ENCODE measurements at places on chromosomes 3 and 15.

- no peak for DNase-seq
These were observed 3.9 kb upstream of the PSTPIP1 start for GRCh38 chr15:76991048-76991447.

- DNase-seq, result no peak
These were observed 83.8 kb downstream of the LINGO1 start for GRCh38 chr15:77548589-77549557.

GRCh38 chr15:70525551-70525950 lies 237.8 kb downstream of the UACA start:
- DNase-seq, result no peak

DNA sequence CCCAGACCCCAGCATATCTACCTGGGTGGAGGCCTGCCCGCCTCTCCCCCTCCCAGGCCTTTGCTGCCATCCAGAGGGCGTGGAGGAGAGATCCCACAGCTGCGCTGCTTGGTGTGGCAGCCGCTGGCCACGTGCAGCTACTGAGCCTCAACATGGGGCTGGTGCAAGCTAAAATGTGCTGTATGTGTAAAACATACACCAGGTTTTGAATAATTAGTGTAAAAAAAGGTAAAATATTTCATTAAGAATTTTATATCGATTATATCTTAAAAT lies 95.8 kb downstream of the SEC22A start:
- DNase-seq, result no peak

GRCh38 chr3:110608566-110608965 lies 463.1 kb upstream of the NECTIN3 start:
- DNase-seq, result no peak

DNA sequence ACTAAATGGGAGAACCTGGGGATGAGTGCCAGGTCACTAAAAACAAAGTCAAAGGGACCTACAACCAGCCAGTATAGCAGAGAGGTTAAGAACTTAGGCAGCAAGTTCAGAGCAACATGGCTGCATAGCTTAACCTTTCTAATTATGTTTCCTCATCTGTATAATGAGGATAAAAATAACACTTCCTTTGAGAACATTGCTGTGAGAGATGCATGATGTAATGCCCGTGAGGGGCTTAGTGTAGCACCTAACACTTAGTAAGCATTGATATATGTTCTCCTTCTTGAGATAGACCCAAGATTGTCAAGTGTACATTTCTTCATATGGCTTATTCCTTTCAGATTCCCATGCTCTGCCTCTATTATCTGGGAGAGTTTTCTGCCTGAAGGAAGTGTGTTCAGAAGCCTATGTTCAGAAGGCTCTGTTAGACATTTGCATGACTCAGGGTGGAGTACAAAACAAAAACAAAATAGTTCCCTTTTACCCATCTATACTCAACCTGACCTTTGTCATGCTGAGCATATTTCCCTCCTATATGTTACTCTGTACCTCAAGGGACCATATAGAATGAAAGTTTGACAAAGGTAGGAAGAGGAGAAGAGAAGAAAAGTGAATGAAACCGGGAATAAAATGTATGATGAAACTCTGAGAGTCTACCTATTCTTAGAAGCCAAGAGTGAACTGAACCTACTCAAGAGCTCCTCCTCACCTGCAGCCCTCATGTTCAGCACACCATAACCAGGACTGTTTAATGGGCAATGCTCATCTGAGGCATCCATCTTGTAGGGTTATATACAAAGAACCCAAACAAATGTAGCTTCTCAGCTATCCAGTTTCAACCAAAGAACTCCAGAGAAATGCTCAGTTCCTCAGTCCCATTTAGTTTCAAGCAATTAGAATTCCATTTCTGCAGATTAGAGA lies 70.7 kb upstream of the KCNMB2 start:
- DNase-seq, result no peak

- no peak for DNase-seq
These were observed 1.5 kb downstream of the UMPS start for GRCh38 chr3:124731760-124732159.

DNA sequence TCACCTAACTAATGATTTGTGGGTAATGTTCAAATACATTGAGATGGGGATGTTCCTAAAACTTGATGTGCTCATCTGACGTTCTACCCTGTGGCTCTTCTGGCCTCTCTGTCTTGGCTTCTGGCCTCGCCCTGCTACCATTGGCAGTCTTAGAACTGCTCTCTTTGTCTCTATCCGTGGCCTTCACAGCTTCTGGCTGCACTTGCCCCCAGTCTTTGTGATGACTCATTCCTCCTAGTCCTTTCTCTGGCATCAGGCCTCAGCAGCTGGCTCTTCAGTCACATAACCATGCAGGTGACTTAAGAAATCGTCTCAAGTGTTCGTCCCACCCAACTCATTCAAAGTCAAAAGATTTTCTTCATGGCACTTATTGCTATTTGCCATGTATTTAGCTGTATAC lies 188.1 kb downstream of the BBX start:
- no peak for DNase-seq

- DNase-seq, result no peak
These were observed 10.9 kb upstream of the PLSCR1 start for GRCh38 chr3:146555311-146555710.

- DNase-seq, result no peak
These were observed 2.2 kb downstream of the RBP1 start for GRCh38 chr3:139537361-139537760.

- no peak for DNase-seq
These were observed 96.6 kb downstream of the LRRC3B start for GRCh38 chr3:26719134-26719533.

- no peak for DNase-seq
These were observed 10.0 kb downstream of the PHC3 start for GRCh38 chr3:170171563-170171962.

- DNase-seq, result no peak
These were observed 6.7 kb upstream of the CALML4 start for GRCh38 chr15:68211656-68212320.

GRCh38 chr15:79516155-79516554 lies 84.0 kb downstream of the MINAR1 start:
- no peak for DNase-seq

GRCh38 chr3:123352134-123352554 lies 96.7 kb downstream of the ADCY5 start:
- DNase-seq, result no peak

DNA sequence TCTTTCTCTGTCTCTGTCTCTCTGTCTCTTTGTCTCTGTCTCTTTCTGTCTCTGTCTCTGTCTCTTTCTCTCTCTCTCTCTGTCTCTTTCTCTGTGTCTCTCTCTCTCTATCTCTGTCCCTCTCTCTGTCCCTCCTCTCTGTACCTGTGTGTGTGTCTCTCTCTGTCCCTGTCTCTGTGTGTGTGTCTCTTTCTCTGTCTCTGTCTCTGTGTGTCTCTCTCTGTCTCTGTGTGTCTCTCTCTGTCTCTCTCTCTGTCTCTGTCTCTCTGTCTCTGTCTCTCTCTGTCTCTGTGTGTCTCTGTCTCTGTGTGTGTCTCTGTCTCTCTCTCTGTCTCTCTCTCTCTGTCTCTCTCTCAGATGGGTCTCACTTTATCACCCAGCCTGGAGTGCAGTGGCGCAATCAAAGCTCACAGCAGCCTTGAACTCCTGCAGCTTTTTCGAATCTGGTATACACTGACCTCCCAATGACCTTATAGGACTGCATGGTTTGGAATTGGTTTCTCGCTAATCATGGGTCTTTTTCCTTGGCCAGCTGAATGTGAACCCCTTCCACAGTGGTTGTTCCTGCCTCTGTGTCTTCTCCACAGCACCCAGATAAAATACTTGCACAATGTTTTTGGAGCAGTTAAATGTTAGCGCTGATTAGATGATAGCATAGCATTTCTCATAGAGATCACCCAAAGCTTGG lies 102.6 kb upstream of the KLHL25 start:
- no peak for DNase-seq

- DNase-seq, result no peak
These were observed 190.1 kb downstream of the ZIC4 start for GRCh38 chr3:147216143-147216673.

- DNase-seq, result no peak
These were observed 79.5 kb downstream of the MYLK start for GRCh38 chr3:123804676-123805075.

- no peak for DNase-seq
These were observed 52.3 kb upstream of the CNOT10 start for GRCh38 chr3:32632533-32633265.

GRCh38 chr15:59315914-59316451 lies 56.7 kb downstream of the MYO1E start:
- DNase-seq, result peak; percentile 8

DNA sequence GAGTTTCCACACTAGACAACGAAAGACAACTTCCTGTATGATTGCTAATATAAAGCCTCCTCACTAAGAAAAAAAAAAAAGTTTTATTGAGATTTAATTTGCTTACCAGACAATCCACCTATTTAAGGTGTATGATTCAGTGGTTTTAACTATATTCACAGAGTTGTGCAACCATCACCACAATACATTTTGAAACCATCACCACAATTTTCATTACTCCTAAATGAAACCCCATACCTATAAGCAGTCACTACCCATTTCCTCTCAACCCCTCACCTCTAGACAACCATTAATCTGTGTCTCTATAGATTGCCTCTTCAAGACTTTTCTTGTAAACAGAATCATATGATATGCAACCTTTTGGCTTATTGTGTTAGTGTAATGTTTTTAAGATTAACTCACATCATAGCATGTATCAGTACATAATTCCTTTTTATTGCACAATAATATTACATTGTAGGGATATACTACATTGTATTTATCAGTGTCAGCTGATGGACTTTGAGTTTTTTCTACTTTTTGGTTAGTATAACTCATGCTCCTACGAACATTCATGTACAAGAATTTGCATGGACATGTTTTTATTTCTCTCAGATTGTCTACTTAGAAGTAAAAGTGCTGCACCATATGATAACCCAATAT lies 339.7 kb downstream of the NLGN1 start:
- no peak for DNase-seq

DNA sequence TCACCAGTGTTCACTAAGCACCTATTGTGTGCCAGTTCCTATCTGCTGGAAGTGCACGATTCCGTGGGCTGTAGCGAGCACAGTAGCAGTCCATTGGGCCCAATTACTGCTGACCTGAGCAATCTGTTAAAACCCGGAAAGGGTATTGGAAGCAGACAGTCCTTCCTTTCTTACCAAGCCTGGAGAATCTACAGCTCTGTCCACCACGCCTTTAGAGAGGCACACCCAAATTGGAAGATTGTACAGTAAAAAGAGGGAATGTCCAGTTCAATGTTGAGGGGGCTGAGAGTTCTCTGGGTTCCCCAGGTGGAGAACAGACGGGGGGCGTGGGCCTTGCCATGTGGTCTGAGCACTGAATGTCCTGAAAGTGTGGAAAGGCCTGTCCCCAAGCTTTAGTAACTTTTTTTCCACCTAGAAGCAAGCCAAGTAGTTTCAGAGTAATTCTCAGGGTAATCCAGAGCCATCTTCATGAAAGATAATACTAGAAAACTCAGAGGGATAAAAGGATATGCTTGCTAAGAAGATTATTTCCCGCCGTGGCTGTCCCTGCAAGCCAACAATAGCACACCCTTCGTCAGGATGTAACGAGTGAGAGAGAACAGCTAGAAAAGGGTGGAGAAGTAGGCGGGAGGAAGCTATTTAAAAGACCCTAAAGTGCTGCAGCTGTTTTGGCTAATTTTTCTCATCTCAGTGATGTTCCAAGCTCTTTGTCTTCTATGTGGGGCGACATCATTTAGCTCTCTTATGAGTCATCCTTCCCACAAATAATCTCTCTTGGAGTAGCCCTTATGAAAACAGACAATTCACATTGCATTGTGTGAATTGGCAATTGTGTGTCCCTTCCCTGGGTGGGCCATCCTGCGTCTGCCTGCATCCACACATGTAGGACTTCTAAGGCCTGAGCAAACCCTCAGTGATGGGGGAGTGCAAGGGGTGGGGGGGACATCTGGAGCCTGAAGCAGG lies 181.0 kb downstream of the ATG7 start:
- DNase-seq, result no peak

DNA sequence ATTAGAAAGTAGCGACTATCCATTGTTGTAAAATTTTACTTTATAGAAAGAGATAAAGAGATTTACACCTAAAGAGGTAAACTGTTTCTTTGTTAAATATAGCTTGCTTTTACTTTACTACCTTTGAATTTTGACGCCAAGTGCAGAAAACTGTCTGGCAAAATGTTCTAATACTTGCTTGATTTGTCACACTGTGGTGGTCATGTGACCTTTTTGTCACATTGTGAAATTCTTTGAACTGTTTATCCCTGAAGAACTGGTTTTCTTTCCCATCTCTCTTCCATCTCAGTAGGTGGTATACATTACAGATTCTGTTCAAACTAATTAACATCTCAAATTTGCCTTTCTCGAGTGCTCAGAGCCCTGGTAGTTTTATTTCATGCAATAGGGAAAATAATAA lies 327.4 kb downstream of the NAALADL2 start:
- no peak for DNase-seq

DNA sequence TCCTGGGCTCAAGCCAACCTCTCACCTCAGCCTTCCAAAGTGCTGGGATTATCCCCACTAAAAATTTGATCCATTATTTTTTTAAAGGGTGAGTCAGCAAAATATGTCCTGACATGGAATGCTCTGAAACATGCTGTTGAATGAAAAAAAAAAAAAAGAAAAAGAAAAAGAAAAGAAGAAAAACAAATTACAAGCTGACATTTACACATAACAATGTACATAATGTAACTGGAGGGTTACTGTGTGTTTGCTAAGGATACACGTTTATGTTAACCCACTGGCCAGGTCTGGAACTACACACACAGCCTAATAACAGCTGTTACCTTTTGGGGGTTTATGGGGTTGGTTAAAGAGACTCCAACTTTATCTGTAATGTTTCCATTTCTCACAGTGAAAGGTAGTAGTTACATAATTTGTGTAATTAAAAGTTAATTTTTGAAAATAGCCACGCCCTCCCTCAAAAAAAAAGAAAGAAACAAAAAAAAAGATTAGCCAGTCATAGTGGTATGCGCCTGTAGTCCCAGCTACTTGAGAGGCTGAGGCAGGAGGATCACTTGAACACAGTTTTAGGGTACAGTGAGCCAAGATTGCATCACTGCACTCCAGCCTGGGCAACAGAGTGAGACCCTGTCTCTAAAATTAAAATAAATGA lies 3.1 kb upstream of the MESP2 start:
- DNase-seq, result peak; percentile 2

- peak; percentile 59 for DNase-seq
These were observed 11.1 kb upstream of the MB21D2 start for GRCh38 chr3:192928720-192929119.

DNA sequence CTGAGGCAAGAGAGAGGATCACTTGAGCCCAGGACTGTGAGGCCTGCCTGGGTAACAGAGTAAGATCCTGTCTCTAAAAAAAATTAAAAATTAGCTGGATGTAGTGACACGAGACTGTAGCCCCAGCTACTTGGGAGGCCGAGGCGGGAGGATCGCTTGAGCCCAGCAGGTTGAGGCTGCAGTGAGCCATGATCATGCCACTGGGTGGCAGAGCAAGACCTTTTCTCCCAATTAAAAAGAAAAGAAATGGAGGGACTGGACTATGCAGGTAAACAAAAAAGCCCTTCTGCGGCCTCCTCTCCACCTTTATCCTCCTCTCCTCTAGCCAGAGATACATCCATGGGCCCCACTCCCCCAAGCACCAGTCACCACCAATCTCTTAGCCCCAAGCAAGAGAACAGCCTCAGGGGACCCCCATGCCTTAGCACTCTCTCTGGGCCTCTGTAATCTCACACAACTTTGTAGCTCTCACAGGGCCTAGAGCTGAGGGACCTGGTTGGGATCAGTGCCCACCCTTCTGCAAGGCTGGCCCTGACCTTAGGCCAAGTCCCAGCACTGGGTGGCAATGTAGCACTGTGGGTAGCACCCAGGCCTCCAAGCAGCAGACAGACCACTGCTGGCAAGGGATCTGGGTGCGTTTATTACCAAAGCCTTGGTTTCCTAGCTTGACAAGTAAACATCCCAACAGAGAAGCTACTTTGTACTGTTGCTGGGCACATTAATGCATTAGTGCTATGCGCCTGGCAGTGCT lies 43.4 kb downstream of the FAM174B start:
- no peak for DNase-seq
